ENCODE measurements at places on chromosomes 6 and 20.

DNA sequence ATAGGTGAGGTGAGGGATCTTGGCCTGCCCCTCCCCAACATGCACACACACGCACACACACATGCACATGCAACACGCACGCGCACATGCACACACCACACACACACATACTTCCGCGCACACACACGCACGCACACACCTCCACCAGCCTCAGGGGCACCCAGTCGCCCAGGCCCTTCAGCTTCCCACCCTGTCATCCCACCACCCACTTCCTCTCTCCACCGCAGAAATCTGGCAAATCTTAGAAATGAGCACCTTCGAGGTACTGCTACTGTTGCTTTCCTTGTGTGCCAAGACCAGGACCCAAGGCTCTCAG lies 1.2 kb downstream of the SPDEF start:
- no peak for DNase-seq

DNA sequence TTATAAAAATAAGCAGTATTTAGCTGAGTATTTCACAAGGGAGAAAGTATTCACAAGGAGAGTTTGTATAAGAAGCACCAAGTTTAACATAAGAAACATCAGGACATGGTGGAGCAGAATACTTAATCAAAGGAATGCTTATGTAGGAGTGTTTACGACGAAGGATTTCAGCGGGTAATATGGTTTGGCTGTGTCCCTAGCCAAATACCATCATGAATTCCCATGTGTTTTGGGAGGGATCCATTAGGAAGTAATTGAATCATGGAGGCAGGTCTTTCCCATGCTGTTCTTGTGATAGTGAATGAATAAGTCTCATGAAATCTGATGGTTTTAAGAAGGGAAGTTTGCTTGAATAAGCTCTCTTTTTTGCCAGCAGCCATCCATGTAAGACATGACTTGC lies 1099.1 kb upstream of the ADGRB3 start:
- DNase-seq, result no peak

- no peak for DNase-seq
Measured at GRCh38 chr6:163719028-163719742, 304.7 kb downstream of the QKI start.

- DNase-seq, result no peak
Measured at GRCh38 chr20:10876558-10876957, 202.8 kb upstream of the JAG1 start.

GRCh38 chr6:150723857-150724256 lies 124.2 kb downstream of the PLEKHG1 start:
- no peak for DNase-seq

GRCh38 chr20:33443006-33443511 lies 504 bp downstream of the SNTA1 start:
- no peak for DNase-seq

DNA sequence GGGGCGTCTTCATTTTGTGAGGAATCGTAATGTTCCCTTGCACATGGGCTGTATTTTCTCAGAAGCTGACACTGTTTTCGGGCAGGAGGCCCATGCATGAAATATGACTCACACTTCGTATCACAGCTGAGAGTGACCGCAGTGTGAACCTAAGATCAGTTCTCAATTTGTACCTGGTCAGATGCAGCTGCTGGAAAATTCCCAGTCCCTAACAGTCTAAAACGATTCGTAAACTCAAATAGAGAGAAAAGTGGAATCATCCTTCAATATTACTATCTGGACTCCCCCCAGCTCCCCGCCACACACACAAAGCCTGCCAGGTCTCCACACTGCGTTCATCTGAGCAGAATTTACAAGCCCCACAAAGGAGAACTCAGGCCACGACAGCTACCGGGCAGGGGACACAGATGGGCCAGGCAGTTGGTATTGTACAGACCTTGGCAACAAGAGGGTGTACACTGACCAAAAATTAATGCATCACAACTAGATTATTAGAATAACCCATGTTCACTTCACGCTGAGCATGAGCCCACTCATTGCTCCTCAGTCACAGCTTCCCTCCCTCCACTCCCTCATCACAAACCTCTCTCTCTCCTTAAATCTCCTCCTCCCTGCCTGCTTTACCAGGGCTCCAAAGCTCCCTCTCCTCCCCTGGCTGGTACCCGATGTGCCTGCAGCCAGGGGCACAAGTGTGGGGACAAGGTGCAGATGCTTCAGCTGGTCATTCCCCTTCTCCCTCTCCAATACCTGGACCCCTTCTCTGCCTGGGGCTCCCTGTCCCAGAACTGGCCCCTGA lies 488.4 kb downstream of the PREX1 start:
- DNase-seq, result no peak

GRCh38 chr6:166627033-166627874 lies at the start of gene RPS6KA2:
Gene RPS6KA2 (minus strand): TSS chr6:166627251. CDS start chr6:166627019, 232 bp downstream.
- DNase-seq, result peak; percentile 100

GRCh38 chr6:130575971-130576370 lies 210.2 kb downstream of the TMEM200A start:
- no peak for DNase-seq

Measured in caudate nucleus (tissue), 63 donors.